ENCODE measurements at places on chromosomes 5 and 9.

GRCh38 chr5:40547994-40548575 is 131.6 kb upstream of the PTGER4 start:
- DNase-seq = no peak

DNA sequence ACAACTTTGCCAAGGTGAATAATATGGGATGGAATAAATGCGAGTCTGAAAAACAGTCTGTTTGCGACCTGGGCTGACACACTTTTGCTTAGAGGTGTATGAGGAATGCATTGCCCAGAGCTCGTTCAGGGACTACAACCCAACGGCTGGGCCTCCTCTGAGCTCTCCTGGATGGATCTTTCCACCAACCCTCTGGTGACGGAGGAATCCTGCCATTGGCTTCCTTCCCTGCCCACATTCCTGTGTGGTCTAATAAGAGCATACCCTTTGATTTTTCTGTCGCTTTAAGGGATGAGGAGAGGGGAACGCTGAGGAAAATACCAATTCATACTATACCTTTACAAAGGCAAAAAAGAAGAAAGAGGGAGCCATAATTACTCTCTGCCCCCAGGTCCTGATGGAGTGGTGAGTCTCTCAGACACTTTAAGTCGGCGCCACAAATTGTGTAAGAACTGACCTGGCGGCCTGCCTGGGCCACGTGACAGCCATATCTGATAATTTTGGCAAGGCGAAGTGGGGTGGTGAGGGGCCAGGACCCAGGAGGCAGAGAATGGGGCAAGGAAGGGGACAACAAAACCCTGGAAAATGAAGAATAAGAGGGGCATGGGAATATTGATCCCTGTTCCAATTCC is 265.2 kb upstream of the MSX2 start:
- no peak for DNase-seq

DNA sequence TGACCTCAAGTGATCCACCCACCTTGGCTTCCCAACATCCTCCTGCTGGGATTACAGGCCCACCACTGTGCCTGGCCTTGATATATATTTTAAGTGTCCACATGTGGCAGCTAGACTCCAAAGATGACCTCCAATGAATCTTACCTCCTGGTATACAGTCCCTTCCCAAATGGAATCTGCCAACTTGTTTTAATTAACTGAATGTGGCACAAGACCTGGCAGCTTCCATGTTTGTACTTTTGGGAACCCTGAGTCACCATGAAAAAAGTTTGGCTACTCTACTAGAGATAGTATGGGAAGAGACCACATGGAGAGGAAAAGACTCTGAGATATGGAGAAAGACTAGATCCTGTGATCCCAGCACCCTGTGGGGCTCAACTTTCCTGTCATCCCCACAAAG is 42.5 kb downstream of the CCL28 start:
- DNase-seq = no peak

GRCh38 chr9:117777823-117778222 is 73.6 kb downstream of the TLR4 start:
- DNase-seq = no peak

- DNase-seq = no peak
Measured at GRCh38 chr9:114931407-114931806, 1.0 kb upstream of the TNFSF8 start.

Measured in left renal cortex interstitium (tissue), 4 donors.